Stimulated activated CD4-positive, alpha-beta T cell treated with anti-CD3 and anti-CD28 coated beads, TNF-alpha, amount 100 ng/mL, for 24 hours (primary cell): ENCODE measurements at places on chromosomes 12 and 14.
A peak's percentile ranks its signal among the peaks of the same experiment; 100 is the strongest.

GRCh38 chr14:34750670-34751069 is 36.3 kb upstream of the CFL2 start:
- no peak for DNase-seq

DNA sequence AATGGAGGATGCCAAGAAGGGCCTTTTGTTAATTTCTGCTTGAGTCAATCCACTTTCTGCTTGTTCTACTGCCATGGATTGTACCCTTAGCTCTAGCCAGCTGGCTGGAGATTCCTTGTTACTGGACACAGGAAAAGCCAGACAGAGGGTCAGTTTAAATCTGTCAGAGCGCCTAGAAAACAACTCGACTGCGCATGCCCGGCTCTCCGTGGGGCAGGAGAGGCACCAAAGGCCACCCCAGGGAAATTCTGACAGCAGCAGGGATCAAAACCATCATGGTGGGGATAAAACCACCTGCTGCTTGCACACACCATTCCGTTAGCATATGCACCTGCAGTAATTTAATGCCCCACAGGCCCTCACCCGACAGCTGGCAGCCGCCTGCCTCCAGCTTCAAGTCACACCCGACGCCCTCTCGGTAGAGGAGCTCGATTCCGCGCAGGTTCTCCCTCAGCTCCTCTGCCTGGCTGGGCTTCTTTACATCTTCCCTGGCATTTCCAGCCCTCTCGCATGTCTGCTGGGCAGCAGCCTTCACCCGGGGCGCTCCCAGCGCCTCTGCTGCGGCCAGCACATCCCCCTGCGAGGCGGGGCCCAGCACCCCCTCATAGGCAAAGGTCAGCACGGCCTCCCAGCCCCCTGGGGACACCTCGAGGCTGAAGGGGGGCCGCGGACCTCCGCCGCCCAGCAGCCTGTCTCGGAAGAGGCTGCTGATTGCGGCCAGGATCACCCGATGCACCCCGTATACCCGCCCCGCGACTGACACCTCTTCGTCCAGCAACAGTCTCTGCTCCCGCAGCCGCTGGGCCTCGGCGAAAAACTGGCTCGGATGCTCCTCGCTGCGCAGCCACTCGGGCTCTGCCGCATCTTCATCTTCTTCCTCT is 1.0 kb downstream of the KLHL33 start:
- no peak for DNase-seq

DNA sequence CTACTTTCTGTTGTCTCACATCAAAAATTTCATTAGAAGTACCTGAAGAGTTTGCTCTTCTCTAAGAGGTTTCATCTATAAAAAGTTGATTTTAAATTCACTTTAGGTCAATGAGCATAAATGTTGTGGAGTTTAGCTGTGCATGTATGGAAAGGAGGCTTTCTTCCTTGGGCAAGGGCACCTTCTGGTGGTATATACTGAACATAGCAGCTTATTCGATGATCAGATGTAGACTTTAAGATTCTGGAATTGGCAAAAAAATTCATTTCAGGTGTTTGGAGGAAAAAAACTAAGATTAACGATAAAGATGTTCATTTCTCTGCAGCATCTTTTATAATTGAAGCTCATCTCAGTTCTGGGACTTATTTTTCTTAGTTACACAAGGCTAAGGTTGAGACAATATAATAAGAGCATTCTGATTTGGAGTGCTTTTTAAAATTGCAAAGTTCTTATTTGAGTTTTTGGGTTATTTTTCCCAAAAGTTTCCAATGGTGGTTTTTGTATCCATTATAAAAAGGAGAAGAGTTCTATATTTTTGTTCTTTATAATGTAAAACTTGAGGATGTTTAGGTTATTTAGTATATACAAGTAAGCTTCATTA is 46.8 kb downstream of the TMEM117 start:
- no peak for DNase-seq

GRCh38 chr12:91973813-91974212 is 171.8 kb downstream of the BTG1 start:
- no peak for DNase-seq

DNA sequence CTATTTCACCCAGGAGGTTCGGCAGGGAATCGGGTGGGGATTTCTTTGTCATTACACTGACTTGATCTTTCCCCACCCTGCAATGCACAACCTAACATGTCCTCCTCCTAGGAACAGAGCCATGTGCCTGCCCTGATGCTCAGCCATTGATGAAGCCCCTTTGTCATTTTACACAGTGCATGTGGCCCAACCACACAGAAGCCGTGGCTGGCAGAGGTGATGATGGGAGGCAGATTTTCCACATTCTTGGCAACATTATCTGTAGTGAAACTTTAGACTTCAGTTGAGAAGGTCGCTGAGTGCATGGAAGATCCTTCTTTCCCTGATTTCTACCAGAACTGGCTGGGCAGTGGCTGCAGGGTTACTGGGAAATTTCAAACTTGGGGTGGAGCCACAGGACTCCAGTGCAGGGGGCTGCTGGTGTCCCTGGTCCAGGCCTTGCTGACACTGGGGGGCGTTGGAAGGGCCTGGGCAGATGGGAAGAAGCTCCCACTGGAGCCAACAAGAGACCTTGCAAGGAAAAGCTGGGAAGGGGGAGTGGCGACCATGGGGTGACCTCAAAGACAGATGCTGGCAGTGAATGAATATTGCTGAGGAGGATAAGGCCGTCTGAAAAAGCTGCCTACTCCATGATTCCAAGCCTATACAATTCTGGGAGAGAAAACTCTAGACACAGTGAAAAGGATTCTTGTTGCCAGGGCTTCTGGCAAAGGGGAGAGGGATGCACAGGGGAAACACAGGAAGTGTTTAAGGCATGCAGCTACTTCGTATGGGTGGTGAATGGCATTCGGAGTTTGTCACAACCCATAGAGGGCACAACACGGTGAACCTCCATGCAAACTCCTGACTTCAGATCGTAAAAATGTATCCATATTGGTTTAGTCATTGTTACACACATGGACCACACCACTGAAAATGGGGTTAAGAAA is 41.8 kb upstream of the P2RX7 start:
- no peak for DNase-seq

DNA sequence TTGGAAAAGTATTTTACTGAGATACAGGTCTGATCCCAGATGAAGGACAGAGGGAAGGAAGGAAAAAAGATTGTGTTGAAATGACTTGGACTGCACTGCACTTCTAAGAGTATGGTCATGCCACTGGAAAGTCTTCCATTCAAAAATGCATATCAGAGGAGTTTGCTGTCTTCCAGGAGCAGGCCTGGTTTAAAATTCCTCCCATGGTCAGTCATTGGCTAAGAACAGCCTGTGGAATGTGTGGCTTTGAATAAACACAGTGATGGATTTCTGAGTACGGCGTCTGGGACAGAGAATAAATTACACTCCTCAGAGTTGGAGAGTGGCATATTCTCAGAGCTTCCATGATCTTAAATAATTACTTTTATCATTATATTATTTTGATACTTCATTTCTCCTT is 245.8 kb upstream of the PDZRN4 start:
- DNase-seq = no peak

DNA sequence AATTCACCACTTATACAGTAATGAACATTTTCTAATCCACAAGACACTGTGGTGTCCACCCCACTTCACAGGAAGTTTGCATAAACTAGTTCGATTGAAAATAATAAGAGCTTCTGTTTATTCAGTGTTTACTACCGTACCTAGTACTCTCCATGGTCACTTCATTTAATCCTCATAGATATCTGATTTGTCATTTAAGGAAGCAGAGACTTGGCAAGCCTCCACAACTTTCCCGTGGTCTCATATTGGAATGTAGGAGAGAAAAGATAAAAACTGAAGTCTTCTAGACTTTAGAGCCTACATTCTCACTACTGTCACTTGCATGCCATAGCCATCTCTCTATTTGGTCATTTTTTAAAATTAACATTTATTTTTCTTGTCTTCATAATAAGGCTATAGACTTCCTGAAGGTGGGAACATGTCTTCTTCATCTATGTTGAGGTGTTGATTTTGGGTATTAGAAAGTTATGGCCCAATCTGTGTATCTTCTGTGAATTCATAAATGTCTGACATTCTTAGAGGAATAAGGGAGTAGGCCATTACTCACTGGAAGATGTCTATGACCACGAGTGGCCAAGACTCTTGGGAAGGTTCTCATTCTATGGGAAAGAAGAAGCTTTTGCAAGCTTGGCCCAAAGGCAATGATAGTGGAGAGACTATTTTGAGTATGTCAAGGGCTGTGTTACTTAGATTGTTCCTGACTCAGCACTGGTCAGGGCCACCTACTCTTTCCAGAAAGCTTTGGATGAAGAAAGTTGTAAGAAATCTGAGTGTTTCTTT is 423.7 kb downstream of the LRIG3 start:
- no peak for DNase-seq

- no peak for DNase-seq
Observed at GRCh38 chr12:132006056-132006680, 56.4 kb downstream of the EP400 start.

- no peak for DNase-seq
Observed at GRCh38 chr12:107514887-107515445, 170.6 kb upstream of the PWP1 start.

DNA sequence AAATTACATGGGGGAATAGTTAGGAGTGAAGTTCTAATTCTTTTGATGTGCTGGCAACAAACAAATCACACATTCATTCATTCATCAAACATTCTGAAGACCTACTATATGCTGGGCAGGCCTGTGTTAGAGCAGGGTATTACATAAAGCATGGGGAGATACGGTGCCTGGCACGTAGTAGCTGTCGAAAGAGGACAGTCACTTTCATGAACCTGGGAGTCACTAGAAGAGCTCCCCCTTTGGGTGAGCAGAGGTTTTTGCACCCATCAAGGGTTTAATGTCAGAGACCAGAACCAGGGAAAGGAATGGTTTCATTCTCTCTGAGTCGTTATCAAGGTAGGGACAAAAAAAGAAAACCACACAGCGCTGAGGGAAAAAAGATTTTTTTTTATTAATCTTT is 10.0 kb downstream of the LHX5 start:
- no peak for DNase-seq

DNA sequence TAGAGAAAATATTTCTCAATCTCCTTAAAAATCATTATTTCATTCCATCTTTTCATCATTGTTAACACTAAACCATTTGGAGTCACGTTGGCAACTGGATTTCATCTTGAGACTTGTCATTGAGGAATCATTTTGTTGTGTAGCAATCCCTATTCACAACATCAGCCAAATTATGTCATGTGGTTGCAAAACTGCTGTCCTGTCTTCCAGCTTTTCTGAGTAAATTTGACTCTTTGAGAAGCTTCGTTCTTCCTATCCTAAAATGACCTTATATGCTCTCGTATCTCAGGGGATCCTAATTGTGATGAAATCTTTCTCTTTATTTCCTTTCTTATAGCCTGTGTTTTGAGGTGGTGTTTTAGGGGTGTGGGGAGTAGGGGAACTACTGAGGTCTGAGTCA is 30.6 kb upstream of the KICS2 start:
- DNase-seq = no peak

DNA sequence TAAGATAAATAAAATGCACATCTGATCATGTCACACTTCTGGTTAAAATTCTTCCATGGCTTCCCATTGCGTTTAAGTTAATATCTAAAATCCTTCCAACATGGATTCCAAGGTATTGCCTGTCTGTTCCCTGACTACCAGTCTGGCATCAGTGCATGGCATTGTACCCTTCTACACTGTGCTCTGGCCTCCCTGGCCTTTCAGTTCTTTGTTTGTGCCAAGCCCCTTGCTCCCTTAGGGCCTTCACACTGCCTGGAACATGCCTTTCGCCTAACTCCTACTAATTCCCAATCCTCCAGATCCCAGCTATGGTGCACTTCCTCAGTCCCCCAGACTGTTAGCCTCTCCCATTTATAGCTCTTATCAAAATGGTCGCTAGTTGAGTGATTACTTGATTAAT is 6.3 kb downstream of the CIPC start:
- no peak for DNase-seq

DNA sequence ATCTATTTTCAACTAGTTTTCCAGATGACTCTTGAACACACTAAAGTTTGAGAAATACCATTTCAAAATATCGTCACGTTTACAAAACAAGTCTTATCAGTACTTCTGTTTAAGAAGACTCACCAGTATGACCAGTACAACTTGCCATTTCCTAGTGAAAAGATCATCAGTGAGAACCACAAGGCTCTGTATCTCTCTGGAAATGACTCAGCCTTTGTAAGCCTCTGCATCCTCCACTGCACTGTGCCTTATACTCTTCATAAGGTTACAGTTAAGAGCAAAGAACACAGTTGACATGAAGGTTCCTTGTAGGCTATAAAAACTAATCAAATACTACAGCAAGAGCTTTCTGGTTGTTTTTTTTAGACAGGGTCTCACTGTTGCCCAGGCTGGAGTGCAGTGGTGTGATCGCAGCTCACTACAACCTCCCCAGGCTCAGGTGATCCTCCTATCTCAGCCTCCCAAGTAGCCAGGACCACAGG is 5.7 kb upstream of the VTI1B start:
- no peak for DNase-seq

DNA sequence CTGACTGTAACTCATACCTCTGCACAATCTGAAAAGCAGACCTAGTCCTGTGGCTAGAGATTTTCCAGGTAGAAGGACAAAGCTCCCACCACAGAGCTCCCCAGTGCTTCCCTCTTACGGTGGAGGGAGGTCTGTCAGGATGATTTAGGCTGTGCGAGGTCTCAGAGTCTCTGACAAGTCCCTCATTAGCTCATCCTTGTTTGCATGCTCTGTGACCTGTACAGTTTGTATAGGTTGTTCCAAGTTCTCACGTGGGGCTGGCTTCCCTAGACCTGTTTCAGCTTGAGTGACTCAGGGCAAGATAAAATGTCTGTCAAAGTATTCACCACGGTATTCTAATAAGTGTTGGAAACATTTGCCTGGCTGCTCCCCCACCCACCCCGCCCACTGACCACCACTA is 34.8 kb downstream of the ASCL1 start:
- DNase-seq = no peak

DNA sequence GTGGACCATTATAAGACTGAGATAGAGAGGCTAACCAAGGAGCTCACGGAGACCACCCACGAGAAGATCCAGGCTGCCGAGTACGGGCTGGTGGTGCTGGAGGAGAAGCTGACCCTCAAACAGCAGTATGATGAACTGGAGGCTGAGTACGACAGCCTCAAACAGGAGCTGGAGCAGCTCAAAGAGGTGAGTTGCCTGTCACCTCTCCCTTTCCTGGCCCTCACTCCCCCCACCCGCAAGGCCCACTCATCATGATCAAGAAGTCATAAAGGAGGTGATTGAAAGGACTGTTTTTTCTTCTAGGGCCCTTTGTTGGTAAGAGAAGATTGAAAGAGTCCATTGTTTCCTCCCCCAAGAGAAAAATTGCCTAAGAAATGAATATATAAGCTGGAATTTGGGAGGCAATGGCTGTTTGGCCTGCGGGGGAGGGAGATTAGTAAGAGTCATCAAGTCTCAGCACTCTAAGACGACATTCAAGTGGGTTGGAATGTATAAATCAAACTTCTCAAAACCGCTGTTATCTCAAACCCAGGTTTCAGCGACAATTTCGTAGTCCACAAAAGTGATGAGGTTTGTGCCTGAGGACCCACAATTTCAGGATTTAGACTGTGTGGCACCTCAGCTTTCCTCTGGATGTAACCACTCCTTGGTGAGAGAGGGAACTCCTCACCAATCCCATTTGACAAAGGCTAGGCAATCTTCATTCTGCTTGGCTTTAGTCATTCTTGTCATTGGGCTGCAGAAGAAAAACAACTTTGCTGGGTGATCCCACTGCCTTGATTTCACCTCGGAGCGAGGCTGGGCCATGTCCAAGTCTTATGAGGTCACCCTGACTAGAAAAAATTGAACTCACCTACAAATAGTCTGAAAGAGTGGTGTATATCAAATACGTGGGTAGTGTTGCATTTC is 966 bp downstream of the BICD1 start:
- DNase-seq = peak; percentile 27

- DNase-seq = no peak
Observed at GRCh38 chr12:19166387-19166786, 36.9 kb downstream of the PLEKHA5 start.
